ENCODE measurements at places on chromosomes 11 and 22.

- no peak for DNase-seq
Observed at GRCh38 chr11:15258433-15259165, 143.9 kb downstream of the INSC start.

- no peak for DNase-seq
Observed at GRCh38 chr22:29260601-29261315, 7.0 kb downstream of the RHBDD3 start.

- DNase-seq = no peak
Observed at GRCh38 chr11:83643115-83643514, 356.9 kb upstream of the CCDC90B start.

GRCh38 chr22:37492428-37493344, 6.5 kb upstream of the MFNG start:
- no peak for DNase-seq

GRCh38 chr22:31082606-31083376, 1.7 kb downstream of the SMTN start:
- no peak for DNase-seq

Measured in anterior cingulate cortex (tissue), 58 donors.